ENCODE measurements at places on chromosomes 6 and 20. TPM values are rescaled to one million over a fixed set of nuclear protein-coding genes. Genes with fewer than 3 reads are reported as not detected.

- DNase-seq: peak; percentile 63
- no peak overlapping the region for H3K4me3 ChIP-seq
- H3K36me3 ChIP-seq: no peaks in the 10 kb centered on the region
- peaks cover 10% of the 10 kb centered on the region for H3K27me3 ChIP-seq
Observed at GRCh38 chr20:38692436-38693411, 31.6 kb upstream of the SLC32A1 start.

DNA sequence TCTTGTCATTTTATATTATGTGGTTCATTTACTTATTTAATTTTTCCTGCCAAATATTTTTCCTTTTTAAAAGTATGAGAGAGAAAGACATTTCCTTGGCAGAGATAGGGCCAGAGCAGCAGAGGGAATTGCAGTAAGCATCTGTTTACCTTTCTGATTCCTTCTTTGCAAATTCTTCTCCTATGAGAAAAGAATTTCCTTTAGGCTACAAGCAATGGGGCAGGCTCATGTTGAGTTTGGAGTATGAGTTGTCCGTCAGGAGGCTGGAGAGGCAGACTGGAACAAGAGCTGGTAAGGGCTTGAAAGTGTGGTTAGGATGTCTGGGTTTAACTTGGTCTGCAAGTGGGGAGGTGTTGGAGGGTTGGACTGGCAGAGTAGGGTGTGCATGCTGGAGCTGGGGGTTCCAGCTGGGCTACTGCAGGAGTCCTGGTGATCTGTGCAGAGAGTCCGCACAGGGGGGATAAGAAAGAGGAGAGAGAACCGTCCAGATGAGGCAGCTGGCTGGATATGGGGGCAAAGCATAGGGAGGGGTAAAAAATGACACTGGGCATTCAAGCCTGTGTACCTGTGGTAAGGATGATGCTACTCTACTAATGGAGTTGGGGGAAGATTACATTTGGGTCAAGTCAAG, 19.7 kb downstream of the TIAM2 start:
- no peaks in the 10 kb centered on the region for H3K36me3 ChIP-seq
- H3K4me3 ChIP-seq: no peak overlapping the region
- DNase-seq: no peak
- H3K4me1 ChIP-seq: peaks cover 8% of the 10 kb centered on the region
- H3K27me3 ChIP-seq: no peaks in the 10 kb centered on the region
- no peak overlapping the region for H3K27ac ChIP-seq

GRCh38 chr20:43287637-43288036, 97.9 kb upstream of the PTPRT start:
- H3K4me3 ChIP-seq: no peak overlapping the region
- H3K27me3 ChIP-seq: peaks cover 11% of the 10 kb centered on the region
- DNase-seq: no peak
- no peaks in the 10 kb centered on the region for H3K36me3 ChIP-seq
- no peaks in the 10 kb centered on the region for H3K4me1 ChIP-seq
- H3K27ac ChIP-seq: no peak overlapping the region

DNA sequence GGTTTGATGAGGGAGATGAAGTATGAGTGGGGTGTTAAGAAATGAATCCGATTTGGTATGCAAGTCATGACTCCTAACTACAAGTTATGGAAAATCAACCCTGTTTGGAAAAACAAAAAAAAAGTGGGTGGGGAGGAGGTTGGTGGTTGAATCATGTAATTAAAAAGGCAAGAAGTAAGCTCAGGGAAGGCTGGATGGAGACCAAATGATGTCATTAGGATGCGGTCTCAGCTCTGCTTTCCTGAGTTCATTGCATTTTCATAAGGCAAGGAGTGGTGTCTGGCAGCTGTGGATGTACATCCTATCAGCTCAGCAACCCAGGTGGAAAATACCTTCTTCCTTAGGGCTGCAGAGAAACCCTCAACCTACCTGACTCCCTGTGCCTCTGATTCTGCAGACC, 60.4 kb upstream of the AKAP12 start:
- H3K4me3 ChIP-seq: no peak overlapping the region
- no peaks in the 10 kb centered on the region for H3K4me1 ChIP-seq
- peaks cover 27% of the 10 kb centered on the region for H3K27me3 ChIP-seq
- DNase-seq: no peak
- no peaks in the 10 kb centered on the region for H3K36me3 ChIP-seq

GRCh38 chr6:19492636-19493405, 344.3 kb upstream of the ID4 start:
- no peaks in the 10 kb centered on the region for H3K4me1 ChIP-seq
- no peak overlapping the region for H3K27ac ChIP-seq
- H3K36me3 ChIP-seq: no peaks in the 10 kb centered on the region
- H3K4me3 ChIP-seq: no peak overlapping the region
- DNase-seq: no peak

- H3K27ac ChIP-seq: no peak overlapping the region
- peaks cover 13% of the 10 kb centered on the region for H3K27me3 ChIP-seq
- DNase-seq: no peak
- H3K4me1 ChIP-seq: peaks cover 7% of the 10 kb centered on the region
- no peaks in the 10 kb centered on the region for H3K36me3 ChIP-seq
Observed at GRCh38 chr6:36018339-36018738, 6.1 kb downstream of the SLC26A8 start.

- peaks cover under 1% of the 10 kb centered on the region for H3K36me3 ChIP-seq
- H3K27ac ChIP-seq: peak overlapping the region; percentile 73
- H3K4me3 ChIP-seq: peak overlapping the region; percentile 79
Observed at GRCh38 chr20:18588574-18588933, 700 bp downstream of the DTD1 start.

- peaks cover 3% of the 10 kb centered on the region for H3K36me3 ChIP-seq
- no peak for DNase-seq
- H3K4me3 ChIP-seq: no peak overlapping the region
- peaks cover 33% of the 10 kb centered on the region for H3K4me1 ChIP-seq
Observed at GRCh38 chr6:167103041-167103891, 19.6 kb upstream of the CCR6 start.

DNA sequence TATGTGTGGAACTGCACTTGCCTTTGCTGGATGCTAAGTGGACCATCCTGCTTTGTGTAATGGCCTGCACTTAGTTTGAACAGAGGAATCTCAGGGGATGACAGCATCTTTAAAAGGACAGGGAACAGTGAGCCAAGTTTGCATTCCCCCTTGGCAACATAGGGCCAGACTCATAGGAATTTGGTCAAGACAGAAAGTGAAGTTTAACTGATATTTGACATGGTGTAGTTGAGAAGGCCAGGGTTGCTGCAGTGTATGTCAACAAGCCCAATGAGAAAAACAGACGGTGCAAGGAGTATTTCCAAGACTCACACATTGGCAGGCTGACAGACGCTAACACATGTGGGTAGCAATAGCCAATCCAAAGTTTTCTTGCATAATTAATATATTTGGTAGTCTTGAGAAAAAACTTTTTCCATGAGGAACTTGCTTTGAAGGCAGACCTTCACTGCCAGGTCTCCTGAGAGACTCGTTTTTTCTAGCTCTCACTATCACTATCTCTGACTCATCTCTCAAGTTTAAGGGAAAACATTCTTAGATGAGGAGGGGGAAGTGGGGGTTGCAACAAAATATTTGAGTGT, 213.8 kb downstream of the IBTK start:
- no peaks in the 10 kb centered on the region for H3K4me1 ChIP-seq
- H3K27ac ChIP-seq: no peak overlapping the region
- no peaks in the 10 kb centered on the region for H3K36me3 ChIP-seq
- H3K4me3 ChIP-seq: no peak overlapping the region
- DNase-seq: no peak
- H3K27me3 ChIP-seq: peaks cover under 1% of the 10 kb centered on the region

DNA sequence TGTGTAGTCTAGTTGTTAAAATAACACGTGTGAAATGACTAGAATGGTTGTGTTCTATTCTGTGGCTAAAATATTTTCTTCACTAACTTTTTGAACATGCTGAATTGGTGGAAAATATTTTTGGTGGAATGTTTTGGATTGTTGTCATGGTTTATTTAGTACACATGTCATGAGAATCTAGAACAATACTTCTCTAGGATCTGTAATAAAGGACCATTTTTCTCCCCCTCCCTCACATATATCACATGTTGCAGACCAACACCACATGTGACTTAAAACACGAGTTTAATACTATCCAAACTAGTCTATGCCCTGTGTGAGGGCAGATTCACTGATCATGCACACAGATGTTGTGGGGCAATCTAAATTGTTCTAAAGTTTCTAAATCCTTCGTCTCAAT, 29.2 kb downstream of the FIG4 start:
- no peaks in the 10 kb centered on the region for H3K27me3 ChIP-seq
- no peak for DNase-seq
- H3K27ac ChIP-seq: no peak overlapping the region

DNA sequence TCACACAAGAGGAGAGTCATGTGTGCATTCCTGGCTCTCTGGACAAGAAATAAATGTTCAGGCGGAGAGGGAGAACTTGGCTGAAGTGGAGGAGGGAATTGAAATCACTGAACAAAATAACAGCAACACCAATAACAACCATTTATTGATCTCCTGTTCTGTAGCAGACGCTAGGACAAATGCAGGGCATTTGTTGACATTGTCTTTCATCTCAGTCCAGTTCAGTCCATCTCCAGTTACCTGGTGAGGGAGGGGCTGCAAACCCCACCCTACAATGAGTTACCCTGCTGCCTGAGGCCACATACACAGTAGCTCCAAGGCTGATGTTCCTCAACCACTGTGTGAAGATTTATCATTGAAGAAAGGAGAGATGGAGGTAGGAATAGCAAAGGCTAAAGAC, 27.3 kb downstream of the UNC5CL start:
- H3K27ac ChIP-seq: no peak overlapping the region
- peaks cover 8% of the 10 kb centered on the region for H3K27me3 ChIP-seq
- H3K4me1 ChIP-seq: no peaks in the 10 kb centered on the region
- no peak for DNase-seq
- no peak overlapping the region for H3K4me3 ChIP-seq

DNA sequence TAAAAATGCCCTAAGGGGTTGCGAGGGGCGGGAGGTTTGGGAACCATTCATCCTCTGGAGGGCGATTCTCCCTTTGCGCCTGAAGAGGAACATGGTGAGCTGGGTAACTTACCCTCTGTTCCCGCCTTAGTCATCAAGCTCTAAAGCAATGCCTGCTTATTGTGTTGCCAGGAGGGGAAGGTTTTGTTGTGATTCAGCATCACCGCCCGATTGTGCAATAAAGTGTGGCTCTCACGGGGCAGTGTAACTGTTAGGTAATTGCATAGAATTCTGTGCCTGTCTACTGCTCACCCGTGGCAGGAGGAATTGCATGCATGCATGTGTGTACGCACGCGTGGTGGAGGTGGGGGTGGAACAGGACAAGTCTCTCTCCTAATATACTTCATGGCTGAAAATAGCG, 95.5 kb upstream of the AGPAT4 start:
- no peak overlapping the region for H3K4me3 ChIP-seq
- no peaks in the 10 kb centered on the region for H3K27me3 ChIP-seq
- no peak overlapping the region for H3K27ac ChIP-seq
- DNase-seq: no peak
- H3K4me1 ChIP-seq: no peaks in the 10 kb centered on the region

GRCh38 chr6:124470803-124471202, 491.4 kb upstream of the RNF217 start:
- no peaks in the 10 kb centered on the region for H3K4me1 ChIP-seq
- no peak overlapping the region for H3K4me3 ChIP-seq
- DNase-seq: no peak
- no peaks in the 10 kb centered on the region for H3K36me3 ChIP-seq
- H3K27ac ChIP-seq: no peak overlapping the region

The RIPOR3 gene
- total RNA-seq: not detected

The UST gene
- 0.93 TPM for total RNA-seq

The FNDC11 gene
- 0.20 TPM for total RNA-seq

The ZNF343 gene
- 6.2 TPM for total RNA-seq

The SLC24A3 gene
- total RNA-seq: not detected

The MEI4 gene
- total RNA-seq: not detected

The TSHZ2 gene
- 5.4 TPM for total RNA-seq

The MYCT1 gene
- not detected for total RNA-seq

The C20orf141 gene
- not detected for total RNA-seq

Data from activated CD4-positive, alpha-beta memory T cell treated with anti-CD3 and anti-CD28 coated beads, Interleukin-2, amount 10 ng/mL, durations not matched to agents 7 days and 5 days (primary cell).